ENCODE measurements at places on chromosomes 1 and 21. TPM values are rescaled to one million over a fixed set of nuclear protein-coding genes. Genes with fewer than 3 reads are reported as not detected.

TRIM67 gene
- polyA plus RNA-seq, result 0.01 TPM

POU3F1 gene
- 0.63 TPM for polyA plus RNA-seq

CELA2A gene
- not detected for polyA plus RNA-seq

LCE1B gene
- not detected for polyA plus RNA-seq

STMN1 gene
- polyA plus RNA-seq, result 20.7 TPM

HPCAL4 gene
- 0.13 TPM for polyA plus RNA-seq

NBPF4 gene
- polyA plus RNA-seq, result 0.04 TPM

EFNA1 gene
- 1.5 TPM for polyA plus RNA-seq

VWA5B1 gene
- not detected for polyA plus RNA-seq

ECE1 gene
- 39.1 TPM for polyA plus RNA-seq

MROH9 gene
- not detected for polyA plus RNA-seq

DNA sequence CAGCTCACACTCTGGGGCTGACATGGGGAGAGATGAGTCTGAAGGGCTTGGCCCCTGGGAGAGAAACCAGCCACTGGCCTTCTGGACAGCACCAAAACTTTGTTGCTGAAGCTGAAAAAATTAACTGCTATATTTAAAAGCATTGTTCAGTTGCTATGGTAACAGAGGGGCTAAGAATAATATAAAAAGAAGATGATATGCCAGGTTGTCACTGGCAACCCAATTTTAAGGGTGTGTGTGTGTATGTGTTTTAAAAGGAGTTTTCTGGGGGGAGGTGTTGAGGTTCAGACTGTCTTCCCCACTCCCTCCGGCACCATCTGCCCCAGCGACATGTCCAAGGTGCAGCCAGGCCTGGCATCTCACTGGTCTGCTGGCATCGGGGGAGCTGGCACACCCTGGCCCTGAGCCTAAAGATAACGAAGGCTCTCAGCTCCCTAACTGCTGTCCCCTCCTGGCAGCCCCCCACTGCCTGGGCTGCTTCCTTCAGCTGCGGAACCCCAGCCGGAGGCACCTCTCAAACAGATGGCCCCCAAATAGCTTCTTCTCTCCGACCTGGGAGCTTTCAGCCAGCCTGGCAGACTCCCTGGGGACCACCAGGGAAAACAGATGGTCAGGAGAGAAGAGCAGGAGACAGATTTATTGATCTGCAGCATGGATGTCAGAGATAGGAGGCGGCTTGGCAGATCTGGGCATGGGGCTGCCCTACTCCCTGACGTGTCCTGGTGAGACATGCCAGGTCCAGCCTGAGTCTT lies 203.9 kb downstream of the HIVEP3 start:
- no peak for DNase-seq

DNA sequence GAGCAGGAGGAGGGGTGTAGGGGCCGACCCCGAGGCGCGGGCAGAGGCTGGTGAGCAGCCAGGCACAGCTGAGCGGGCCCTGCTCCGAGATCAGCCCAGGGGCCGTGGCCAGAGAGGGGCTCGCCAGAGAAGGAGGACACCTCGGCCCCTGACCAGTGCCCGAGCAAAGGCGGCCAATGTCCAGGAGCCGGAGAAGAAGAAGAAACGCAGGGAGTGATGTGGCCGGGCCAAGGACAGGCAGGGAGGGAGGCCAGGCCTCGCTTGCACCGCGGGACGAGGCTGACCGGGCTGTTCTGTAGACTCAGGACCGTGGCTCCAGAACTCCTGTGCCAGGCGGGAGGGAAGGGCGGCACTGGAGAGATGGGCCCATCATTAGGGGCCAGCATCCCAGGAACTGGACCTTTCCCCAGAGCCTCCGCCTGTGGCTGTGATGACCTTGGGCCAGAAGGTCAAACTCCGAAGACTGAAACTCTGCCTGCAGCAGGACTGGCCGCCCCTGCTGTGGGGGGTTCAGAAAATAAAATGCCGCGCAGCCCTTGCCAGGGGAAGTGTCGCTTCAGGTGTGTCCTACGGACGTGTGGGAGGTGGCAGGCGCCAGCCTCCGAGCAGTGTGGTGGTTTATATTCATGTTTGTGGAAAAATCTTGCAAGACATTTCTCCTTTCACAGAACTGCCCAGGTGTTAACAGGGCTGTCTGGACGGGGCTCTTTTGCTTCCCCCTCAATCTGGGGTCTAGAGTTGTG lies 14.4 kb downstream of the RRP1 start:
- DNase-seq, result no peak

- DNase-seq, result no peak
These were observed 57.1 kb upstream of the SAMSN1 start for GRCh38 chr21:14603202-14603601.

- DNase-seq, result peak; percentile 4
These were observed 67.0 kb upstream of the LRRC53 start for GRCh38 chr1:74579425-74579824.

- DNase-seq, result no peak
These were observed 97.3 kb downstream of the RAVER2 start for GRCh38 chr1:64842224-64842623.

DNA sequence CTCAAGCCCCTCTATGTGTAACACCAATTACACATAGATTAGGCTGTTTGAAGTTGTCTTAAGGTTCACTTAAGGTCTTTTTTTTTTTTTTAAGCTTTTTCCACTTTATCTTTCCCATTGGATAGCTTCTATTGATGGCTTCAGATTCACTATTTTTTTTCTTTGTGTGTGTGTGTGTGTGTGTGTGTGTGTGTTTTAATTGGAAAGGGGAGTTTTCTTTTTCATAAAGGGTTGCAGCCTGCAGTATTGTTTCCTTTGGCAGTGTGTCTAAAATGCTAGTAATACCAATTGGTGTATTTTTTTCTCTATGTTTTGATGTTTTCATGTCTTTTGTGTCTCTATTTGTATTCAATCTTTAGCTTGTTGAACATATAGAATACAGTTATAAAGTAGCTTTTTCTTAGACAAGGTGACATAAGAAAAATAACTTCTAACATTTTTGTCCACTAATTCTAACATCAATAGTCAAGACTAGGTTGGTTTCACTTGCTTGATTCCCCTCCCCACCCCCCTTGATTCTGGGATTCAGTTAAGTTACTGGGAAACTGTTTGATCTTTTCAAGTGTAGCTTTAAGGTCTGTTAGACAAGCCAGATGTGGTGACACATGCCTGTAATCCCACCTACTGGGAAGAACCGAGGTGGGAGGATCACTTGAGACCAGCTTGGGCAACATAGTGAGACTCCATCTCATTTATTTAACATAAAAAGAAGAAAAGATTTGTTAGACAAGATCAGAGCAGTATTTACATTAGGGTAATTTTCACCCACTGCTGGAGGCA lies 21.4 kb downstream of the PRRC2C start:
- no peak for DNase-seq

DNA sequence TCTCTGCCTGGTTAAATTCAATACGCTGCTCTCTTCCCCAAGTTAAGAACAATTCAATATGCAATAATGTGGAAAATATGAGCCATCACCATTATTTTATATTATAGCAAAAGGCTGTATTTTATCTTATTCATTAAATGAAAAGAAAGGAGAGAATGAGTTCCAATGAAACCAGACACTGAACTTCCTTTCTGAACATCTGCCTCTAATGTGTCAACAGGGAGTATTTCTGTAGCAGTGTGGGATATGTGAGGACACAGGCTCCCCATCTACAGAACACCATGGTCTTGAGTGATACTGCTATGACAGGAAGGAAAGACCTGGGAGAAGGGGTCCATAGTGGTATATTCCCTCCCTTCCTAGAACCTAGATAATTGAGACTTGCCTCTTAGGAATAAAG lies 46.3 kb downstream of the CASQ2 start:
- no peak for DNase-seq

DNA sequence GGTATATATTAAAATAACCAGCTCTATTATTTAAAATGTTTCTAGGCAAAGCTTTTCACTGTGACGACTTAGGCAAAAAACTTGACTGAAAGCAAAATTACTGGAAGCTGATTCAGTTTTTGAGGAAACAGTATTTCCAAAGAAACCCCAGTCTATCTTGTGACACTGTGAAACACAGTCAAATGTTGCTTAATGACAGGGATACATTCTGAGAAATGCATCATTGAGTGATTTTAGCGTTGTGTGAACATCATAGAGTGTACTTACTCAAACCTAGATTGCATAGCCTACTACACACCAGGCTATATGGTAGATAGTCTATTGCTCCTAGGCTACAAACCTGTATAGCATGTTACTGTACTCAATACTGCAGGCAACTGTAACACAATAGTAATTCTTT lies 116.9 kb upstream of the KCNK1 start:
- no peak for DNase-seq

- no peak for DNase-seq
These were observed 99.7 kb downstream of the LAMC2 start for GRCh38 chr1:183285746-183286145.

DNA sequence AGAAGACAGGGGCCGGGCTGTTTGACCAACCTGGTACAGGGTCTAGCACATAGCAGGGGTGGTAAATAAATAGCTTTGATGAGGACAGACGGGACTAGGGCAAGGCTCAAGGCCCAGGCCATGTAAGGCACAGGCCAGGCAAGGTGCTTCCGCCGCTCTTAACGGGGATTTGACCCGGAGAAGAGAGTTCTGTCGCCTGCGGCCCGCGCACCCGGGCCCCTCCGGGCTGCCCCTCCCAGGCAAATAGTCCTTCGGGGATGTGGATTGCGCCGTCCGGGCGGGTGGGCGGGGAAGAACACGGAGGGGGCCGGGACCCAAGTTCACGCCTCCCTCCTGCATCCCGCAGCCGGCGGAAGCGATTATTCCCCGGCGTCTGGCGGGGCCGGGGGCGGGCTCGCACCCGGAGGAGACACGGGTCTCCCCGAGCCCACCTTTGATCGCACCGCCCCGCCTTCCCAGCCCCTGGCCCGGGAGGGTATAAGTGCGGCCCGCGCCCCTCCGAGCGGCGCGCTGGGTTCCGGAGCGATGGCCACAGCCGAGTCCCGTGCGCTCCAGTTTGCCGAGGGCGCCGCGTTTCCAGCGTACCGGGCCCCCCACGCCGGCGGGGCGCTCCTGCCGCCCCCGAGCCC lies at the start of gene MIXL1:
TSS of gene MIXL1 (plus strand) at position 508 of the 629 bp plus-strand sequence. CDS start at position 526, 18 bp downstream.
- DNase-seq, result no peak

GRCh38 chr1:229753764-229754551 lies 127.9 kb downstream of the URB2 start:
- peak; percentile 13 for DNase-seq

- DNase-seq, result peak; percentile 67
These were observed 20.9 kb downstream of the ERICH3 start for GRCh38 chr1:74652711-74653139.

- no peak for DNase-seq
These were observed 30.0 kb upstream of the EPS8L3 start for GRCh38 chr1:109793486-109794318.

GRCh38 chr1:61081686-61082310 lies 563 bp upstream of the NFIA start:
- DNase-seq, result peak; percentile 74

DNA sequence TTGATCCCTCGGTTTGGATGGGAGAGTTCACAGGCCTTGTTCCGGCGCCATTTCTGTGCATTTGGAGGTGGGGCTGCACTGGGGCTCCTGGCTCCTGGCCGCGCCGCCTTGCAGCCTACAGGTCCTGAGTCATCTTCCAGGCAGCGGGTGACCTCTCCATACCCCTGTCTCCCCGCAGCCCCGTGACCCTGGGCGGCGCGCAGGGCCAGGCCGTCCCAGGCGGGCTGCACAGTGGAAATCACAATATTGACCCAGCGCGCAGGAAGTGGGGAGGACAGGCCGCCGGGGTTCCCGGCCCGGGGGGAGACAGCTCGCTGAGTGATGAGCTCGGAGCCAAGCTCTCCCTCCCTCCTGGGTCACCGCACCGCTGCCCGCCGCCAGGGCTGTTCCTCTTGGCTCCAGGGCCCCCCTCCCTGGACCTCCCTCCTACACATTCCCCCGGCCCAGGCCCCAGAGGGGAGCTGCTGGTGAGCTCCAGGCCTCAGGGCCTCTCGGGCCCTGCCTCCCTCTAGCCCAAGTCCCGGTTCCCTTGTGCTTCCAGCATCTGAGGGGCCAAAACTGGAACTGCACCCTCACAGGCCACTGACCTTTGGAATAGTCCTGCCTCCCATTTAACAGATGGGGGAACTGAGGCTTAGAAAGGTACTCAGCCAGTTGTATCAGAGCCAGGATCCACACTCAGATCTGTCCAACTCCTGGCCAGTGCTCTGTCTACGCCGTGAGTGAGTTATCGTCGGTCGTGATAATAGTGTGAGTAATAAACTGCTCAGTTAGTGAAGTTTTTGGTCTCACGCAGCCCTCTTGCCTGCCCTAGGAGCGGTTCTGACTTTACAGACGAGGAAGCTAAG lies 142.9 kb upstream of the WNT4 start:
- DNase-seq, result no peak

DNA sequence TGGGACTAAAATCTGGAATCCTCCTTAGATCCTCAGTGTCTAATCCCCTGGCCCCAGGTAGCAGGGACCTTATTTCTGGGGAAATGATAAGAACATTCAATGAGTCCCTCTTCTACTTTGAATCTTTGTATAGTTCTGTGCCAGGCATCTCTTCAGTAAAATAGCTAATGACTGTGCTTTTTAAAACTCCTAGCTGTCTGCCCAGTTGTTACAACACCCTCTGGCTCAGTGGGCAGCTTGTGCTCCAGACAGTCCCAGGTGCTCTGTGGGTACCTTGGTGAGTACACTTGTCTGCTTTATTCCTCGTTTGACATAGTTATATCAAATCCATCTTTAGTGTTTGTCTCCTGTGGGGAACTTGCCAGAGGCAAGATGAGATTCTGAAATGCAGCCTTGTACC lies 18.0 kb downstream of the TGFB2 start:
- DNase-seq, result no peak

All from B cell (primary cell).